ENCODE measurements at places on chromosomes 7 and 10. TPM values are rescaled to one million over a fixed set of nuclear protein-coding genes. Genes with fewer than 3 reads are reported as not detected.

DNA sequence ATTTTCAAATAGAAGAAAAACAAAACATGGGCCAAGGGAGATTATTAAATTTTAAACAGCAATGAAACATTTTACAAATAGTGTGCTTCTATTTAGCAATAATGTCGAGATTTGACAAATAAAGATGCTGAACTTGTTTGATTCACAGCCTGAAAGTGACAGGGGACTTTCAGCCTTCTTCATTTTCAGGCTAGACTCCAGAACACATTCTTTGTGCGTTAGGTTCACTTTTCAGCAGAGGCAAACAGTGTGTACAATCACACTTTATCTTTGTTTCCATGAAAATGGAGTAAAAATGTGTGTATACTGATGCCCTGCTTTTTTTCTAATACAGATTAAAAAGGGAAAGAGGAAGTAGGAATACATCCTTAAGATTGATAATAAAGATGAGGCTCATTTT, 35.6 kb downstream of the FAM171A1 start:
- no peak for DNase-seq

- DNase-seq = no peak
Measured at GRCh38 chr7:51060536-51060935, 256.1 kb downstream of the COBL start.

DNA sequence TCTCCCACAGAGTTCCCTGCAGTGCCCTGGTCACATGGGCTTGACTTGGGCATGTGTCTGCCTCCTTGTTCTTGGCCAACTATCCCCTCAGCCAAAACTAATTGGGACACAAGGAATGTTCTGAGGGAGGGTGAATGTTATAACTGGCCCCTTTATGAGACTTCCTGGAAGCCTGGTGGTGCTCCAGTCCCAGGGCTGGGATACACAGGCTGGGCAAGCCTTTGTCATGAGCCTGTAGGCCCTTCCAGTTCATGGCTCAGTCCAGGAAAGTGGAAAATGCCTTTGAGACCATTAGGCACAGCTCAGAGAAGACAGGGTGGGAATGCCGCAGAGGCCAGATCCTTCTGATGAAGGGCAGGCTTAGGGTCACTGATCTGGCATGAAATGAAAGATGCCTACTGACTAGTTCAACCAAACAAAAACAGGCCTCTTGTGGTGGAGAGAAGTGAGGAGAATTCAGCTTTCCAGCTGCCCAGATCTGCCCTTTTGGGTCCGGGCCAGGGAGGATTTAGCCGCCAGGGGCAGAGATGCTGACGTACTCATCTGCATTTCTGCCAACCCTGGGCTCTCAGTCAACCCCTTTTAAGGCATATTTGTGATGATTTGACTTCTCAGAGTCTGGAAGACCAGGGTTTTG, 961.5 kb downstream of the KCNMA1 start:
- DNase-seq = peak; percentile 67

- peak; percentile 93 for DNase-seq
Measured at GRCh38 chr7:74482629-74483401, 29.1 kb downstream of the GTF2IRD1 start.

CH25H gene
- total RNA-seq = 13.0 TPM

GJD4 gene
- total RNA-seq = under 0.01 TPM

- peak; percentile 60 for DNase-seq
Measured at GRCh38 chr10:8045726-8046494, 8.6 kb upstream of the GATA3 start.

NPTX2 gene
- total RNA-seq = 2.4 TPM

GRCh38 chr7:49783446-49783845, 10.0 kb downstream of the VWC2 start:
- DNase-seq = no peak

GRCh38 chr10:124369986-124370385, 48.7 kb downstream of the OAT start:
- peak; percentile 76 for DNase-seq

CALML5 gene
- not detected for total RNA-seq

DNA sequence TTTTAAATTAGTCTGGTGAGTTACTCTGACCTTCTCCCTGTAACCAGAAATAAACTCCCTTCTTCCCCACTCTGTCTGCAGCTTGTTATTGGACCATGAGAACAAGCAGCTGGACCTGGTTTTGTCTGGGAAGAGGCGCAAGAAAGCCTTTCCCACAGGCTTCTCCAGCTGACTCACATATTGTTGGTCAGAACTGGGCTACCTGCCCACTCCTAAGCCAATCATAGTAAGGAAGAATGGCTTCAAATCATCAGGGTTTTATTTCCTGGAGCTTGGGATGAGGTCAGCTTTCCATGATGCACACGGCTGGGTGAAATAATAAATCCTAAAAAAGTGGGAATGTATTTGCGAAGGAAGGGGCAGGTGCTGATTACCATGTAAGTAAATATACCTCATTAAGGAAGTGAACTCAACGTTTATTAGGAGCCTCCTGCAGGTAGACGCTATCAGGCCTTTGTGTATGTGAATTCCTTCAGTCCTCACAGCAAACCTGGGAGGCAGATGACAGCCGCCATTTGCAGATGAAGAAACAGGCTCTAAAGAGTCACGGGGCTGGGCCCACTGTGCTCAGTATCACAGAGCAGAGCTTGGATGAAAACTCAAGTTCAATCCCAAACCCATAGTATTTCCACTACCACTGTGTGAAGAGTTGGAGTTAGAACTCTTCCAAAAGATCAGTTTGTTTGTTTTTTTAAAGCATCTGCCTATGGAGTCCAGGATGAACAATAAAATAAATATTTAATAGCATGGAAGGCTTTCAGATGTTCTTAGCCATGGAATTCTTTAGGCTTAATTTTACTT, 32.8 kb downstream of the IL15RA start:
- peak; percentile 96 for DNase-seq

- DNase-seq = peak; percentile 89
Measured at GRCh38 chr10:3067859-3068179, 471 bp downstream of the PFKP start.

- no peak for DNase-seq
Measured at GRCh38 chr10:72255977-72256729, 17.6 kb upstream of the DDIT4 start.

GRCh38 chr7:151330661-151331060, 11.0 kb upstream of the NUB1 start:
- no peak for DNase-seq

DNA sequence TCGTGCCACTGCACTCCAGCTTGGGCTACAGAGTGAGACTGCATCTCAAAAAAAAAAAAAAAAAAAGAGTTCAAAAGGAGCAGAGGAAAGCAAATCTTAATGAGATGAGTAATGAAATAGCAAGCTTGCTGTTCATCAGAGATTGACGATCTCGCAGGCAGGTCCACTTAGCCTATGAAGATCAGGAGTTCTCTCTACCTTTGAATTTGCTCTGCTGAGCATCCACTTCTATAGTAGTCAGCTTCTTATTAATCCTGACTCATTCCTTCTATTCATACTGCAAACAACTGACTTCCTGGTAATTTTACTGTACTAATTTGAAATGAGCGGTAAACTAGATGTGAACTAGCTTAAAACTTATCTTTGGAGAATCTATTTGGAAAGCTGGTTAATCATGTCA, 1014.6 kb downstream of the GATA3 start:
- DNase-seq = no peak

GRCh38 chr7:2689343-2689847, 1.4 kb downstream of the AMZ1 start:
- peak; percentile 85 for DNase-seq

DNA sequence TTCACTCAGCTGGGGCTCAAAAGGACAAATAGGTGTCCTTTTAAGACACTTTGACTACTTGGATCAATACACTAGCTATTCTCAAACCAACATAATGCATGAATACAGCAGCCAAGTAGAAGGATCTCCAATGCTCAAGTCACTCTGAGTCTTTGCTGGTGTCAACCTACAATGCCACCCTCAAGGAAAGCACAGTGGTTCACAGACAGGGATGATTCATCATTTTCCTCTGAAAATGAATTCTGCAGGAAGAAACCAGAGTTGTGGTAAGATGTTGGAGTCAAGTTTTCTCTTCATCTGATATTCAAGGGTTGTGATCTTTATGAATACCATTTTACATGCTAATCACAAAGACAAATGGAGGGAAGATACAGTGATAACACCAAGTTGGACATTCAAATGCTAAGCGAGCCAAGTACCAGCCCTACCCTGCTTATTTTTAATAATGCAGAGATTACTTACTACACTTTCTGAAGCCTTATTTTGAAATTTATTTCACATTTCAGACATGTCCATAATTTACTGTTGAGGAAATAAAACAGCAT, 143.1 kb upstream of the FGFR2 start:
- no peak for DNase-seq

NUTM2B gene
- total RNA-seq = 0.88 TPM

KCNK18 gene
- not detected for total RNA-seq

PNLIP gene
- not detected for total RNA-seq

DNA sequence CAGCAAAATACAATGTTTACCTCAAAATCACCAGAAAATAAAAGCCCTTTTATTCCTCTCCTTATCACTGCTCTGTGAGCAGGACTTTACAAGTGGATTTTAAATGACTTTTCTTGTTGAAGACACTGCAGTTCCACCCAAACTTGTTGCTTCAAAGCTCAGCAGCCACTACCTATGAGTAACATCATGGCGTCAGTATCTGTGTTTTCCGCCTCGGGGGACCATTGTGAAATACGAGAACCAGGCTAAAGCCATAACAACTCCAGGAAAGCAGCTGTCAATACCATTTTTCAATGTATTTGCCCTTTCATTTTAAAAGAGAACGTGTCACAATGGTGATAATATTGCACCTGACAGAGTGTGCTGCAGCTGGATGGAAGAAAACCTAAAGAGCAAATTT, 284.0 kb upstream of the RNF32 start:
- no peak for DNase-seq

ZNF117 gene
- total RNA-seq = 8.3 TPM

PITX3 gene
- total RNA-seq = not detected

IFIT1 gene
- total RNA-seq = 19.7 TPM

DNA sequence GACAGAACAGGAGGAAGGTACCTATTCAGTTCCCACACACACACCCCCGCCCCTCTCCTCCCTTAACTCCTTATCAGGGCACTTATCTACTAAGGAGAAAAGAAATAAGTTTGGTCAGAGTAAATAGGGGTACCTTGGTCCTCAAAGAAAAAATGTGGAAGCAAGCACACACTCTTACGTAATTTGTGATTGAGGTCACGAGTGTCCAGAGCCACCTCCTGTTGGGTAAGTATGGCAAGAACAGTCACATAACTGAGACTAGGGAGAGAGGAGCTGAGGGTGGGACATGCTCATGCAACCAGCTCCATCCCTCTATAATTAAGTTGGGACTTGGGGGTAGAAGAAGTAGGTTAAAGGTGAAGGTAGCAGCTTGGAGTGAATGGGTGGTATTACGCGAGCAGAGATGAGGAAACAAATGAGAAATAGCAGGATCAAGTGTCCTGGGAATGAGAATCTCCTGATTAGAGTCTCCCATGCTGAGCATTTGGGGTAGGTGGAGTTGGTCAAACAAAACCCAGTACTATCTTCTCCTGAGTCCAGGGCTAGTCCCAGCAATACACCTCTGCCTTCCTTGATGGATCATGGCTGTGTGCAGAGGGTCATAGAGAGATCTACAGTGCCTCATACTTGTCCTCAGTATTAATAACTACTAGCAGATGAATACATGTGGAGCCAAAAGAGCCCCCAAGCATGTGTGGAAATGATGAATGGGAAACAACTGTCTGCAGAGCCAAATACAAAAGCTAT, 77.1 kb downstream of the GSAP start:
- DNase-seq = no peak

GRCh38 chr7:86155623-86156022, 488.1 kb upstream of the GRM3 start:
- no peak for DNase-seq

CARD11 gene
- total RNA-seq = not detected

- DNase-seq = no peak
Measured at GRCh38 chr7:26008428-26008827, 143.6 kb upstream of the NFE2L3 start.

CCDC146 gene
- total RNA-seq = 5.1 TPM

PTPRZ1 gene
- total RNA-seq = under 0.01 TPM

GRCh38 chr10:79547973-79548372, 12.2 kb downstream of the SFTPA2 start:
- DNase-seq = no peak

DNA sequence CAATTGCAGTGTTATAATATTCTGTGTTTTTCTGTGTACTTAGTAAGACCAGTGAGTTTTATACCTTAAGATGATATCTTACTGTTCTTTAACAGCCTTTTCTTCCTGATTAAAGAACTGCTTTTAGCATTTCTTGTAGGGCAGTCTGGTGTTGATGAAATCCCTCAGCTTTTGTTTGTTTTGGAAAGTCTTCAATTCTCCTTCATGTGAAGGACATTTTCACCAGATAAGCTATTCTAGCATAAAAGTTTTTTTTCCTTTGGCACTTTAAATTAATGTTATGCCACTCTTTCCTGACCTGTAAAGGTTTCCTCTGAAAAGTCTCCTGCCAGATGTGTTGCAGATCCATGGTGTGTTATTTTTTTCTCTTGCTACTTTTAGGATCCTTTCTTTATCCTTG, 1059.8 kb downstream of the LRMDA start:
- no peak for DNase-seq

DNA sequence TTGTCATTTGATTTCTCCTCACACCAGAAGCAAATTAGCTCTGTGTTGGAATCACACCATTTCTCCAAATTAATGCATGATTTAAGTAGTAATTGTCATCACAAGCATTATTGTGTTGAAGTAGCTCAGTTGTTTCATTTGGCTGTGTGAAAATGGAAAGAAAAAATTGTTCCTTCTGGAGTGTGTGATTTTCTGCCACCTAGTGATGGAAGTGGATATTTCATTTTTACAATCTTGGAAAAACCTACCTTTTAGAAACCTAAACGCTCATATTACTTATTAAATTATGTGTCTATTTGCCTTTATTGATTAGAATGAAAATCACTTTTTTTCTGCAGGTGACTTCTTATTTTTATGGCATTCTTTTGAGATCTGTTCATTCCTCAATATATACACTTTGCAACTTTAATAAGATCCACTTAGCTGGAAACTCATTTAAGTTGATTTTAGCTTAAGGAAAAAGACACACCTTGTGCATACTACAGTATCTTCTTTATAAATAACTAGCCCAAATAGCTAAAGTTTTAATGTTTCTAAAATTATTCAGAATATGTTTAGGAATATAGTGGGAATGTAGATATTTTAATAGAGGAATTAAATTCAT, 50.0 kb downstream of the SRI start:
- no peak for DNase-seq

DNA sequence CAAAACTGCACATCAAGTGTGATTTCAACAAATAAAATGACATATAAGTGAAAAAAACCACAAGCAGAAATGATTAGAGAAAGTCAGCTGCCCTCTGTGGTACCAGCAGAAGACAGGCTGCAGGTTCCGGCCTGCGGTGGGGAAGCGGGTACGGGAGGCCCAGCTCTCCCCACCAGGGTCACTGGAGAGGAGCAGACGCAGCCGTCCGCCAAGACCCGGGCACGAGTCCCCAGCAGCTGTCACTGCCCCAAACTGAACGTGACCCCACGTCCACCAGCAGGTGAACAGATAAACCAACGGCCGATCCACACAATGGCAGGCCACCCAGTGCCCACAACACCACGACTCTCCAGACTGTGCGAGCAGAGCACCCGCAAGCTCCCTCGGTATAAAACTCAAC, 16.1 kb upstream of the MICALL2 start:
- no peak for DNase-seq

All from osteoblast (primary cell).